Calu3 (cell line): ENCODE measurements at places on chromosomes 4 and X.

DNA sequence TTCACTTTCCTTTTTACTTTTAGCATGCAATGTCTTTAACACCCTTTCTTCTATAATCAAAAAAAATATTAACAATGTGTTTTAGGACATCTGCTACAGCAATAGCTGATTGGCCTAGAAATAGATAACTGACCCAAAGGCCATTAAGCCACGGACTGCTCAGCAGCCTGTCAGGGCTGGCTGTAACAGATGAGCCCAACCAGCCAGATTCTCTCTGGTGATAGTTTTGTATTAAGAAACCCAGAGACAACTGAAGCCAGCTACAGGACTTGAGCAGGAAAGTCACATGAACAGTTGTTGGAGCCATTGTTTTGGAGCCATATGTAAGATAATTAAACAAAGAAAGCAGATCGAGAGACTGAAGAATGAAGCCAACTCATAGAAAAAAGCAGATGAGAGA is 80.3 kb downstream of the DDIT4L start:
- no peak for DNase-seq

- no peak for DNase-seq
These were observed 940.0 kb downstream of the SH3BGRL start for GRCh38 chrX:82141942-82142341.

GRCh38 chr4:121373841-121374240 is 7.0 kb downstream of the QRFPR start:
- no peak for DNase-seq

DNA sequence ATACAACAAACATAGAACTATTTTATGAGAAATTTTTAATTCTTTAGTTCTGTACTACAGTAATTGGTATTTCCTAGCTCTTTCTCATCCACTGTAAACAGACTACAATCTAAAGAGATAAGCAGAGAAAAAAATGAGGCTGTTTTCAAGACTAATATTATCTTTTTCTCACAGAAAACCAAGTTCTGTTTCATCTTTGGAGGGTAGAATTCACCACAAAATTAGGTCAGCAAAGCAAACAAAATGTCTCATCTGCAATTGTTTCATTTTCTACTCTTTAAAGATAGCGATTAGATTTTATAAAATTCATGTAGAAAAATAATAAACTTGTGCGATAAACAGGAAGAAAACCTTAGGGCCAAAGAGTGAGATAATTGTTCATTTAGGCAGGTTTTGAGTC is 10.8 kb downstream of the APOO start:
- no peak for DNase-seq

DNA sequence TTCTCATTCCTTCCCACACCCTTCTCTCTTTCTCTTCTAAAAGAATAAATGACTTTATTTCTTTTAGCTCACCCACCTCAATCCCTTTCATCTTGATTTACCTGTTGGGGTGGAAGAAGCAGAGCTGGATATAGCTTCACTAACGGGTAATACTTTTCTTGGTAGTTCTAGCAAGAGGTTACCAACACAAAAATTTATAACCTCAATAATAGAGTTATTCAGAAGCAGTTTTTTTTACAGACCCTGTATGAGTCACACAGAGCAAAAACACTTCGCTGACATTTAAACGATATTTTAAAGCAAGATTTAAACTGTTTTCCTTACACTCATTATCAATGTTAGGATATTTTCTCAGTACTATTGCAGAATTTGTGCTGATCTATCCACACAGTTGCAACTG is 42.4 kb downstream of the CBLL2 start:
- no peak for DNase-seq

GRCh38 chrX:22520128-22520828 is 247.6 kb downstream of the CBLL2 start:
- no peak for DNase-seq

- DNase-seq = no peak
These were observed 78.0 kb downstream of the ACOX3 start for GRCh38 chr4:8362483-8362882.

GRCh38 chrX:1885116-1885515 is 270.3 kb downstream of the ASMT start:
- DNase-seq = no peak

GRCh38 chr4:74283614-74284013 is 24.7 kb upstream of the EPGN start:
- peak; percentile 11 for DNase-seq

- DNase-seq = no peak
These were observed 88.4 kb upstream of the AFF2 start for GRCh38 chrX:148412006-148412405.

GRCh38 chr4:101933855-101934254 is 143.3 kb downstream of the BANK1 start:
- no peak for DNase-seq

DNA sequence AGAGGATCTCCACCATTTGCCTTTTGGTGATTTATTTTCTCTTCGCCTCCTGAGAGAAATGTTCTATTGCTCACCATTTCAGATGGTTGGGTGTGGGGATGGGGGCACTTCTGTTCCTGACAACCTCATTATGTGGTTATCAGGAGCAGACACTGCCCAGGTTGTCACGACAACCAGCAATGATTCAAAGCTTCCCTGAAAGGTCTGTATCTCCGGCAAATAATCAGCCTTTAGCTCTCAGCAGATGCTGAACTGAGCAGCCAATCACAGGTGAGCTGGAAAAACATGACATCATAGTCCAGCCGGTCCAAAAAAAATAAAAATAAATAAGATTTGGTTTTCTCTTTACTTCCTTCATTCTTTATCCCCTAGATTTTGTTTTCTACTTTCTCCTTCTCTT is 5.5 kb upstream of the PAK3 start:
- no peak for DNase-seq

- no peak for DNase-seq
These were observed 41.5 kb downstream of the TNIP3 start for GRCh38 chr4:121122661-121123060.

DNA sequence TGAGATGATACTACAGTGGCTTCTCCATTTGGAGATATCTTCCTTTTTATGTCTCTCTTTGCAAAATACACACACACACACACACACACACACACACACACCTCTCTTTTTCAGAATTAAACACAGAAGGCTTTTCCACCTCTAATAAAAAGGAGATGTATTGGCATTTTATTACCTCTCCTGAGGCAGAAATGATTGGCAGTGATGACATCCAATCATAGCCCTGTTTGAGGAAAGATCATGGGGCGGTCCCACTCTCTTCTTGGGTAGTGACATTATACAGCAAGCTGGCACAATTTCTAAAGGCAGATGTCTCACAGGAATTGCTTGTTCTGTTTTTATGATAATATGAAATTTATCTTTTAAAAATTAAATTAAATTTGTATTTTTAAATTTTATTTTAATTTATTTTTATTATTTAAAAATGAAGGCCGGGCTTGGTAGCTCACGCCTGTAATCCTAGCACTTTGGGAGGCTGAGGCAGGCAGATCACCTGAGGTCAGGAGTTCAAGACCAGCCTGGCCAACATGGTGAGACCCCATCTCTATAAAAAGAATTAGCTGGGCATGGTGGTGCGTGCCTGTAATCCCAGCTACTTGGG is 15.6 kb downstream of the CHRNA9 start:
- DNase-seq = no peak

DNA sequence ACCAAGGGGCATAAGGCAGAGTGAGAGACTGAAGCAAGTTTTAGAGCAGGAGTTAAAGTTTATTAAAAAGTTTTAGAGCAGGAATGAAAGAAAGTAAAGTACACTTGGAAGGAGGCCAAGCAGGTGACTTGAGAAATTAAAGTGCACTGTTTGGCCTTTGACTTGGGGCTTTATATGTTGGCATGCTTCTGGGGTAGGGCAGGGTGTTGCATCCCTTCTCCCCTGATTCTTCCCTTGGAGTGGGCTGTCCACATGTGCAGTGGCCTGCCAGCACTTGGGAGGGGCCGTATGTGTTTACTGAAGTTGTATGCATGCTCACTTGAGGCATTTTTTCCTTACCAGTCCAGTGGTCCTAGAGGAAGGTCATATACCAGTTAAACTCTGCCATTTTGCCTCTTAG is 35.3 kb upstream of the GPR173 start:
- DNase-seq = no peak

- DNase-seq = no peak
These were observed 57.8 kb upstream of the STX18 start for GRCh38 chr4:4599481-4600275.

DNA sequence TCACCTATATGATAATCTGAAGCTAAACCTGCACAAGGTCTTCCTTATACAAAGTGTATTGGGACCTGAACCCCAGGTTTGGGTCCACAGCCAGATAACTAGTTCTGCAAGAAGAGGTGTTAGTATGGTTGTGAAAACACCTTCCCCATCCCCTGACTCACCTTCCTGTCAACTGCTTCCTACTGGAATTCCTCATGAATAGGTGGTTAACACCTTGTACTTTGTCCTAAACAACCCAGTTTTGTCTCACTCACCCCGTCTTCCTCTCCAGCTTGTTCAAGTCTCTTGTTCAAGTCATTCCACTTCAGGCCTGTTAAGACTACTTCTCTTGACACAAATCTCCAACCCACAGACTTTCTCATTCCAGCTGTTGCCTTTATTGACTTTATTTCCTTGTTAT is 45.5 kb downstream of the CCNG2 start:
- peak; percentile 18 for DNase-seq

DNA sequence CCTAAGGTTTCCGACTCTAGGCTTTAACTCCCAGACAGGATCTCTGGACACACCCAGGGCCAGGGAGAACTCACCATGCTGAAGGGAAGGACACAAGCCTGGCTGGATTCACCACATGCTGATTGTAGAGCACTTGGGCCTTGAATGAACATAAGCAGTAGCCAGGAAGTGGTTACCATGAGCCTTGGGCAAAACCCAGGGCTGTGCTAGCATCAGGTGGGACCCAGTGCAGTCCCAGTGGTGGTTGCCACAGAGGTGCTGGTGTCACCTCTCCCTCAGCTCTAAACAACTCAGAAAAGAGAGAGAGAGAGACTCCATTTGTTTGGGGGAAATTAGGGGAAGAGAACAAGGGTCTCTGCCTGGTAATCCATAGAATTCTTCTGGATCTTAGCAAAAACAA is 77.0 kb downstream of the KLHL13 start:
- no peak for DNase-seq

DNA sequence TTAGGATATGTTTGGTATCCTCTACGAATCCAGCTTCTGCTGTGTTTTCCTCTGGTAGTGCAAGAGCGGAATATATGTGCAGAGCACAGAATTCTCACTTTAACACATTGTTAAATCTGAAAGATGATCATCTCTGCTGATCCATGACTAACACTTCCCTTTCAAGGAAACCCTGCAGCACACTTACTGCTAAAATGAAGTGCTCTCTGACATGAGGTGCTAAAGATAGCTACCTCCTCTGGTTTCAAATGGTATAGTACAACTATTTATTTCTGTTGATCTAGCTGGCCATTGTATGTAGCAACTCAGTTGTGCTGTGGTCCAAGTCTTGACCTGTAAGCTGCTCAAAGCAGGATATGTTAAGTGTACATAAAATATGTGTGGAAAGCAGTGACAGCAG is 162.4 kb upstream of the FMR1 start:
- DNase-seq = no peak

DNA sequence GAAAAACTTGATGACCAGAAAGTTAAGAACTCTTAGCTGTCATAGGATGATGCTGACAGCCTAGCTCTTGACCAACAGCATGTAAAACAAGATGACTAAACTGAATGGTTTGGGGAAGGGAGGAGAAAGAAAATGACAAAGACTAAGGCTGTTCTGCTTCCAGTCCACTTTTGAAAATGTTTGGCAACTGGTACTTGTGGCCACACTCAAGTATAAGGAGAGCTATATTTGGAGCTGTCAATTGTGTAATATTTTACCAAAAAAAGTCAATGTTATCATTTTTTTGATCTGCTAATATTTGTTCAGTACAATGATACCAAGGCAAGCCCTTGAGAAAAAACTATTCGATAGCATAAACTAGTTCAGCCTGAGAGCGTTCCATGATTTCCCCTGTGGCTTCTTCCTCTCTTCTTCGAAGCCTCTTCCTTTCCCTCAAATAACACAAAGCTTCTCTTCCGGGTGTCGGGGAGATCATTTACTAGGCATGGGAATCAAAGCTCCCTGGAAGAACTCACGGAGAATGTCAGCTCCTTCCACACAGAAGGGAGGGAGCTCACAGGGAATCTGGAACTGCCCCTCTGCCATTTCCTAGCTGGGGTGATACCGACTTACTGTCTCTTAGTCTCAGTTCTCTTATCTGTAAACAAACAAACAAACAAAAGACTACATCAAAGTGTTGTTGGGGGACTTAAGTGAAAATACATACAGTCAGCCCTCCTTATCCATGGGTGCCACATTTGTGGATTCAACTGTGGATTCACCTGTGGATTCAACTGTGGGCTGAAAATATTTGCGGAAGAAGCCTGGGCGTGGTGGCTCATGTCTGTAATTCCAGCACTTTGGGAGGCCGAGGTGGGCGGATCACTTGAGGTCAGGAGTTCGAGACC is 82.6 kb downstream of the SCD5 start:
- no peak for DNase-seq

GRCh38 chr4:159017323-159018026 is 85.4 kb upstream of the RAPGEF2 start:
- no peak for DNase-seq

GRCh38 chr4:124537971-124538370 is 174.6 kb downstream of the ANKRD50 start:
- DNase-seq = no peak

- no peak for DNase-seq
These were observed 188.1 kb upstream of the WDFY3 start for GRCh38 chr4:85154591-85154990.

- DNase-seq = no peak
These were observed 135.6 kb downstream of the CHIC2 start for GRCh38 chr4:53928825-53929224.

DNA sequence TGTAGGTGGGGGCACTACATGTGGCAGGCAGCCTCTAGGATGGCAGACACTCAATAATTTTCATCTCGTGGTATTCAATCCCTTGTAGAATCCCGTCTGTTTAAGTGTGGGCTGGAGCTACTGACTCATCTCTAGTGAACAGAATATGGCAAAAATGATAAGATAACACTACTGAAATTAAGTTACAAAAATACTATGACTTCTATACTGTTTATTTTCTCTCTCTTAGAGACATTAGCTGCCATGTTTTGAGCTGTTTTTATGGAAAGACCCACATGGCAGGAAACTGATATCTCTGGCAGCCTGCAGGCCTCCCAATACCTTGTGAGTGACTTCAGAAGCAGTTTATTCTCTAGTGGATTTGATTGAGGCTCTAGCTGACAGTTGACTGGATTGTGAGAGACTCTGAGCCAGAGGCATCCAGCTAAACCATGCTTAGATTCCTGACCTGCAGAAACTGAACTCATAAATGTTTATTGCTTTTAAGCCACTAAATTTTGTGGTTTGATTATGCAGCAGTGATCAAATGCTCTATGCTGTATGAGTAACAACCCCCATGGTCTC is 298.8 kb upstream of the CTSO start:
- no peak for DNase-seq

GRCh38 chr4:140870427-140870826 is 114.2 kb upstream of the TBC1D9 start:
- no peak for DNase-seq

GRCh38 chr4:155906554-155907247 is 3.2 kb downstream of the TDO2 start:
- no peak for DNase-seq
